Stimulated activated CD4-positive, alpha-beta T cell treated with anti-CD3 and anti-CD28 coated beads, Interleukin-12 subunit alpha, Interleukin-12 subunit beta, amount 100 ng/mL, for 48 hours (primary cell): ENCODE measurements at places on chromosomes 13 and 19.

DNA sequence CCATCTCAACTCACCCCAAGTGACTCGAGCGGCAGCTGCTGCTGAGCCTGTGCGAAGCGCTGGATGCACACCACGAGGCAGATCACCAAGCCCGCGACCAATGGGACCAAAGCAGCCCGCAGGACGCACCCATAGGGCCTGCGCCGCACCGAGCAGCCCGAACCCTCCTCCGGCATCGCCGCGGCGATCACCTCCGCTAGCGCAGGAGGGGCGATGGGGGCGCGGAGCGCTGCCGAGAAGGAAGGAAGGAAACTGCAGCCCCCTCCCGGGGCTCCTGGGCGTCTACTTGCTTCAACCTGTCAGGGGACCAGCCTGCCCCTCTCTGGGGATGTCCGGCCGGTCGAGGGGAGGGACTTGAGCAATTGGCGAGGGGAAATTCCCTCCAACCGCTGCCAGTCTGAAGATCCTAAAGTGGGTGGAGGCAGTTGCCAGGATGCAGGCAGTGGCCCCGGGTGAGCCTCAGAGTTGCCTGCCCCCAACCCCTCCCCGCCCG lies at the start of gene CD70:
Gene CD70 (minus strand): TSS at position 324 of the 493 bp plus-strand sequence. CDS start 148 bp downstream, at position 176.
- no peak for DNase-seq

GRCh38 chr13:73772449-73773167 lies 361.6 kb downstream of the KLF12 start:
- no peak for DNase-seq

DNA sequence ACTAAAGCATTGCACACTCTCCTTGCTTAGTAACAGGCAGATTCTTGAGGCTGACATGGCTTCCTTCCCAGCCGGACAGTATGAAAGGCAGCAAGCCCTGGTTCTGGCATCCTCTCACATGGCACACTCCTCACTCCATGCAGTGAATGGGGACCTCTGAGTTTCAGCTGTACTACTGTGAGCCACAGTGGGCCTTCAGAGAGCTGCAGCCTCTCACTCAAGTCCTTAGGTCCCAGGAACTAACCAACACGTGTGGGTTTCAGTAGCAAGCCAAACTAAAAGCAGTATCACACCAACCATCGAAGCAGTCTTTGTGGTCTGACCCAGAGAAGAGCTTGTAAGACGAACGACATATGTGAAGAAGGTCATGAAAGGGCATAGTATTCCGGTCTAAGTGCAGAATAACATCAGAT lies 128.2 kb downstream of the TBC1D4 start:
- DNase-seq: no peak

DNA sequence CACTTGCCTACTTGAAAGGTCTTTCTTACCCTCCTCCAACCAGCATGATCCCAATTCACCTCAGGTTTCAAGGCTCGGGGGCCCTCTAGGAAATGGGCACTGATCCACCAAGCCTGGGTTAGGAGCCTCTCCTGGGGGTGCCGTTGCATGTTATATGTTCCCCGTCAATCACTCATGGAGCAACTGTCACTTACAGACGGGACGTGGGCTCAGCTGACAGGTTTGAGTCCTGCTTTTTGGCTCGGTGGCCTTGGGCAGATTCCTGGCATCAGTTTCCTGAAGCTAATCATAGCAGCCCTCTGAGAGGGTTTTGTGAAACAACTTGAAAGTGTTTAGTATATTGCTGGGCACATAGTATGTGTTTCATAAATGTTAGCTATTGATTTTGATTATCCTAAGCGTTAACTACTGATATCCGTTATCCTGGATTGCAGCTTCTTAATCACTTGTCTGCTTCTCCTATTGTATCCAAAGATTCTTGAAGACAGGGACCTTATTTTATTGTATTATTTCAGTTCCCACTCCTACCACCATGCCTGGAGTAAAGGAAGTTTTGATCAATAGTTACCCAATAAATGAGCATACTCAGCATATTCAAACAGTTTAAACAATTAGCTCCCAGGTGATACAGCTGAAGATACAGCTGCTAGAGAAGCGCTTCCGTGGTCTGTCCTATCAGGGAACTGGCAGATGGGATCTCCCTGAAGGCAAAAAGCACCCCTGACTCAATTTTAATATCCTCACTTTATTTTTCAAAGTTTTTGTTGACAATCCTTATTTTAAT lies 57.9 kb downstream of the RFC3 start:
- no peak for DNase-seq

GRCh38 chr13:97574926-97575325 lies 141.0 kb downstream of the RAP2A start:
- DNase-seq: no peak

DNA sequence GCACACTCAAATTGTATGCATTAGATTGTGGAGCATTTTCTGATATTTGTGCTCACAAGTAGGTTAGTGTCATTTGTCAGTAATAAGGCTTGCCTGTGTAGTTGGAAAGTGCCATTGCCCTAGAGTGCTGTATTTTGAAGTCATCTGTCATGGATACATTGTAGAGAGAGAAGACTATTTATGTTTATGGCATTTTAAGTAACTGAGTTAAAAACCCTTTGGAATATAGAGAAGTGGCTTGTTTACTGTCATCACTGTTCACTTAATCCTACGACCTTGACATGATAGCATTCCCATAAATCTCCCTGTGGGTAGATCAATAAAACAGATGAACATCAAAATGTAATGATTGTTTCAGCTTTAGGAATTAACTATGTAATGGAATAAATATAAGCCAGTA lies 110.6 kb downstream of the MAB21L1 start:
- DNase-seq: no peak

- no peak for DNase-seq
These were observed 1.1 kb downstream of the FPR1 start for GRCh38 chr19:51750400-51751094.

DNA sequence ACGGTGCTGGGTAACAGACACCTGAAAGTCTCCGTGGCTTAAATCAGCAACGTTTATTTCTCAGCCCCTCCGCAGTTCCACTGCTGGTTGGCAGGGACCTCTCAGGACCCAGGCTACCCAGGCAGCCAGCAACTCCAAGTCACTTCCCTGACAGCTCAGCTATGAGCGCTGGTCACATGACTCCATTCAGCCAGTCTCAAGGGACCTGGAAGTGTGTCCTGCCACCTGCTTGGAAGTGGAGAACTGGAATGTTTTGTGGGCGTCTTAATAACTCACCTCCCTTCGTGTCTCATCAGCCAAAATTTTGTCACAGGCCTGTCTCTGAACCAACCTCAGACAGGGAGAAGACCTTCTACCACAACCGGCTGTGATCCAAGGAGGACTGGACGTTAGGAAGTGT lies 72.8 kb downstream of the DPF1 start:
- no peak for DNase-seq

- no peak for DNase-seq
These were observed 8.1 kb upstream of the ICAM1 start for GRCh38 chr19:10262771-10263170.
